ENCODE measurements at places on chromosomes 3 and 15. TPM values are rescaled to one million over a fixed set of nuclear protein-coding genes. Genes with fewer than 3 reads are reported as not detected.
A peak's percentile ranks its signal among the peaks of the same experiment; 100 is the strongest.

DNA sequence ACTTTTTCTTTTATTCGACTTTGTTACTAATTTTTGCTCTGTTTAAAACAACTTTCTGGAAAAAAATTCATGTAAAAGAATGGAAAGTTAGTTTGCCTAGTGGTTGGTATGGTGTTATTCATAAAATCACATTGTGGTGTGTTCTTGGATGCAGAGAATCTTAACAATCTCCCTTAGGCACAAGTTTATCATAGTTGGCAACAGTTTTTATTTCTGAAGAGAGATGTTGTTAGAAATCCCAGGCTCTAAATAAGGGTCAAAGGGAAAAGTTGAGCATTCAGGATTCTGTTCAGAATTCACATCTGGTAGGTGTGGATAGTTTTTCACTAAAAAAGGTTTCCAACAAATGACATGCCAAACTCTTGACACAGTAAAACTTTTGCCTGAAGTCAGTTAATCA, 6.4 kb downstream of the DUT start:
- no peak overlapping the region for H3K4me3 ChIP-seq
- H3K27ac ChIP-seq, result no peak overlapping the region
- ATAC-seq, result no peak
- peaks cover under 1% of the 10 kb centered on the region for H3K4me1 ChIP-seq
- peaks cover 94% of the 10 kb centered on the region for H3K36me3 ChIP-seq
- no peaks in the 10 kb centered on the region for H3K27me3 ChIP-seq

GRCh38 chr15:98712845-98713584, 64.7 kb downstream of the IGF1R start:
- peaks cover 19% of the 10 kb centered on the region for H3K36me3 ChIP-seq
- H3K27ac ChIP-seq, result no peak overlapping the region
- ATAC-seq, result no peak

GRCh38 chr3:194373899-194374298, 4.4 kb upstream of the LRRC15 start:
- H3K36me3 ChIP-seq, result no peaks in the 10 kb centered on the region
- ATAC-seq, result no peak
- no peak overlapping the region for H3K4me3 ChIP-seq
- no peak overlapping the region for H3K27ac ChIP-seq

DNA sequence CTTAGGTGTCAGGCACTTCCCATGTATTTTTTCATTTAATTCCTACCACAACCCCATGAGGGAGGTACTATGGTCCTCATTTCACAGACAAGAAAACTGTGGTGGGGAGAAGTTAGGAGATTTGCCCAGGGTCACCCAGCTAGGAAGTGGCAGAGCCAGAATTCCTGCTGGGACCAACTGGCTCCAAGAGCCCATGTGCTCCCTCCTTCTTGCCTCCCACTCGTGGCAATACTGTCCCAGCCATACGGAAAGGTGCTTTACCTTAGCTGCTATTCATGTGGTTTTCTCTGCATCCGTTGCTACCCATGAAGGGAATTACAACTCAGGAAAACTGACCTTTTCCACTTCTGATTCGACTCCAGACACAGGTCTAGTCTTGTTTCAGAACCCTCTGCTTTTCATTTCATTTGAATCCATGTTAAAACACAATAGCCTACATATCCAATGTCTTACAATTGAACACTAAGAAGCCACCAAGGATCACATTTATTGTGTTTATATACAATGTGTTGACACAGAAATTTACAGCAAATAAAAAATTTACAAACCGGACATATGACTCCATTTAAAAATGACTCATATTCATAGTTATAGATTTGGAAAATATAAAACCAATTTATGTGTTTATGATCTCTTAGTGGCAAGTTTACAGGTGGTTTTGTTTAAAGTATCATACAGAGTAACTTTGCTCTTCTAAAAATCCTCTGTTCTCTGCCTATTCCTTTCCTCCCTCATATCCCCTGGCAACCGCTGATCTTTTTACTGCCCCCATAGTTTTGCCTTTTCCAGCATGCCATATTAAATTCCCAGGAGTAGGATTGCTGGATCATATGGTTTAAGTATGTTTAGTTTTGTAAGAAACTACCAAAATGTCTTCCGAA, 58.8 kb downstream of the BTD start:
- no peaks in the 10 kb centered on the region for H3K36me3 ChIP-seq
- no peak for ATAC-seq
- H3K4me1 ChIP-seq, result no peaks in the 10 kb centered on the region
- H3K27ac ChIP-seq, result no peak overlapping the region

- ATAC-seq, result peak; percentile 74
- H3K36me3 ChIP-seq, result no peaks in the 10 kb centered on the region
- H3K4me3 ChIP-seq, result peak overlapping the region; percentile 5
Observed at GRCh38 chr3:71680603-71681002, 44.6 kb downstream of the EIF4E3 start.

GRCh38 chr15:57355259-57355658, 21.0 kb upstream of the CGNL1 start:
- no peak overlapping the region for H3K4me3 ChIP-seq
- peaks cover 6% of the 10 kb centered on the region for H3K27me3 ChIP-seq
- no peaks in the 10 kb centered on the region for H3K4me1 ChIP-seq
- no peak overlapping the region for H3K27ac ChIP-seq
- H3K36me3 ChIP-seq, result no peaks in the 10 kb centered on the region

DNA sequence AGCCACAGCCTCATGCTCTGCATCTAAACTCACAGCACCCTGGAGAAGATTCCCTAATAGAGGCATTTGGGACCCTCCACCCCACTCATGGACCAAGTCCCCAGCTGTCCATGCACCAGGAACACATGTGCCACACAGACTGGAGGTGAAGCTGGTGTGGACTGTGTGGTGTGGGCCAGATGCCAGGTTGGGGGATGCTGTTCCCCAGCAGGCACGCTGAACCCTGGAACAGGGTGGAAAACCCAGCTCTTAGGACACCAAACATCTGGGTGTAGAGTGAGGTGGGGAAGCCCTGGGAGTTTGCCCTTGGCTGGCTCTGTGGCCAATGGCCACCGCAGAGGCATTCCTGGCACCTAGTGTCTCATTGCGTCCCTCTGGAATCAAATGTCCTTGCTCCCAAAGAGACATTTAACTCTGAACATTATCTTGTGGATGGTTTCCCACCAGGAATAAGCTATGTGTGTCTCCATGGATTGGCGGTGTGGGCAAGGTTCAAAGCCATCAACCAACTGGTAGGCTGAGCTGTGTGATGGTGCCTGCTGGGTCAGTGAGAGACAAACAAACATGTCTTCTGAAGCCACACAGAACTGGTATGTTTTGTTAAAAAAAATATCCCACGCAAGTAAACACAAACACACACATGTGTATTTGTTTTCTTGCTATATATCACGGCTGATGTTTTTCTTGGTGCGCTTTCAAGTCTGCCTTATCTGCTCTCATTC, 65.0 kb downstream of the EXOG start:
- H3K36me3 ChIP-seq, result no peaks in the 10 kb centered on the region
- no peak for ATAC-seq
- H3K4me3 ChIP-seq, result no peak overlapping the region
- no peaks in the 10 kb centered on the region for H3K27me3 ChIP-seq

GRCh38 chr15:99076109-99076508, 28.8 kb upstream of the SYNM start:
- H3K27ac ChIP-seq, result no peak overlapping the region
- ATAC-seq, result no peak
- no peaks in the 10 kb centered on the region for H3K4me1 ChIP-seq

DNA sequence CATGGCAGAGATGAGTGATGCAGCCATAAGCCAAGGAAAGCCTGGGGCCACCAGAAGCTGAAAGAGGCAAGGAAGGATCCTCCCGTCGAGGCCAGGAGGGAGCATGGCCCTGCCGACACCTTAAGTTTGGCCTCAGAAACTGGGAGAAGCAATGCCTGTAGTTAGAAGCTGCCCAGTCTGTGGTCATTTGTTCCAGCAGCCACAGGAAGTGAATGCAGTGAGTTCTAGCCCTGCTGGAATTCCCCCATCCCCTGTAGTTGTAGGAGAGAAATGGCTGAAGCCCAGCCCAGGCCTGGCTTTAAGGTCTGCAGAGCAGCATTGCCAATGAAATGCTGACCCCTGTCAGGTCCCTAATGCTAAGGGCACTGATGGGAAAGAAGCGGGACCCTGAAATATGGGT, 12.2 kb upstream of the CHSY1 start:
- no peaks in the 10 kb centered on the region for H3K36me3 ChIP-seq
- H3K27ac ChIP-seq, result no peak overlapping the region
- no peaks in the 10 kb centered on the region for H3K27me3 ChIP-seq
- no peak for ATAC-seq
- H3K4me3 ChIP-seq, result no peak overlapping the region

DNA sequence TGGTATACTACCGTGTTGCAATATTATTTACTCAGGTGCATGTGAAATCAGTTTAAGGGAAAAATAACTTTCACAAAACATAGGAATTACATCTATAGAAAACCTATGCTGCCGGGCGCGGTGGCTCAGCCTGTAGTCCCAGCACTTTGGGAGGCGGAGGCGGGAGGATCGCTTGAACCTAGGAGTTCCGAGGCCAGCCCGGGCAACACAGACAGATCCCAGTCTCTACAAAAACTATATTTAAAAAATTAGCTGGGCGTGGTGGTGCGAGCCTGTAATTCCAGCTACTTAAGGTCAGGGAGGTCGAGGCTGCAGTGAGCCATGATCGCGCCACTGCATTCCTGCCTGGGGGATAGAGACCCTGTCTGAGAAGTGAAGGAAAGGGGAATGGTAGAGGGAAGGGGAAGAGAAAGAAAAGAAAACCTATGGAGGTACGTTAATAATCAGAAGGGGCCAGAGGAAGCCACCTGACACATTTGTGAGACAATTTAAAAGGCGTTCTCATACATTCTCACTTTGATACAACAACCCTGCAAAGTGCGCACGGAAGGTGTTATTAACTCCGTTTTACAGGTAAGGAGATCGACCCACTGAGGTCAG, 456 bp upstream of the TMEM62 start:
- H3K4me1 ChIP-seq, result no peaks in the 10 kb centered on the region
- peak overlapping the region; percentile 90 for H3K27ac ChIP-seq
- peaks cover 27% of the 10 kb centered on the region for H3K36me3 ChIP-seq
- no peaks in the 10 kb centered on the region for H3K27me3 ChIP-seq
- no peak for ATAC-seq

DNA sequence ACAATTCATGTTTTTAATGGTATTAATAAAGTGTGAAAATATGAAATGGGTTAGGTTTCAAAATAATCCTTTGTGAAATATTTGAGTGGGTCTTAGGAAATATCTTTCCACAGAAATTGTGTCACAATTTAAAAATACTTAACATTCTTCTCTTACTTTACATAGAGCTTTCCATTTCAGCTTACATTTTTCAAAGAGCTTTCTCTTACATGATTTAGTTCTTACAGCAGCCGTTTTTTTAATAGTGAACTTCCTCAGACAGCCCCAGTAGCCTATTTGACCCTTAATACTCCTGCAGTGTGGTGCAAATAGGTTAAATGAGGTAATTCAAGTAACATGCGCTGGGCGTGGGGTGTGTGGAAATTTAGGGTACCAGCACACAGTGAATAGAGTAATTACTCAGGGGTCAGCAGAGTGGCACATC, 21.8 kb downstream of the P2RY12 start:
- H3K27ac ChIP-seq, result no peak overlapping the region
- no peaks in the 10 kb centered on the region for H3K36me3 ChIP-seq
- H3K4me3 ChIP-seq, result no peak overlapping the region
- ATAC-seq, result no peak
- H3K4me1 ChIP-seq, result no peaks in the 10 kb centered on the region

GRCh38 chr15:84983294-84983693, 1.6 kb downstream of the PDE8A start:
- peak overlapping the region; percentile 97 for H3K4me3 ChIP-seq
- no peaks in the 10 kb centered on the region for H3K36me3 ChIP-seq
- peak overlapping the region; percentile 95 for H3K27ac ChIP-seq
- no peak for ATAC-seq
- H3K27me3 ChIP-seq, result no peaks in the 10 kb centered on the region
- peaks cover 69% of the 10 kb centered on the region for H3K4me1 ChIP-seq

- H3K27ac ChIP-seq, result no peak overlapping the region
- no peaks in the 10 kb centered on the region for H3K36me3 ChIP-seq
- H3K4me3 ChIP-seq, result no peak overlapping the region
- no peaks in the 10 kb centered on the region for H3K4me1 ChIP-seq
- H3K27me3 ChIP-seq, result no peaks in the 10 kb centered on the region
- no peak for ATAC-seq
Observed at GRCh38 chr3:35596335-35596995, 42.9 kb upstream of the ARPP21 start.

- no peaks in the 10 kb centered on the region for H3K36me3 ChIP-seq
- peak overlapping the region; percentile 84 for H3K27ac ChIP-seq
- peak overlapping the region; percentile 59 for H3K4me3 ChIP-seq
- peaks cover 14% of the 10 kb centered on the region for H3K27me3 ChIP-seq
- peaks cover 44% of the 10 kb centered on the region for H3K4me1 ChIP-seq
- peak; percentile 77 for ATAC-seq
Observed at GRCh38 chr3:11155341-11156025, 1.2 kb downstream of the HRH1 start.

GRCh38 chr3:13015286-13016082, 57.7 kb downstream of the IQSEC1 start:
- no peak overlapping the region for H3K4me3 ChIP-seq
- peak; percentile 22 for ATAC-seq
- H3K4me1 ChIP-seq, result peaks cover 7% of the 10 kb centered on the region

GRCh38 chr3:123679712-123680386, 95.0 kb upstream of the HACD2 start:
- H3K4me3 ChIP-seq, result no peak overlapping the region
- H3K27me3 ChIP-seq, result no peaks in the 10 kb centered on the region
- H3K27ac ChIP-seq, result peak overlapping the region; percentile 70
- ATAC-seq, result peak; percentile 19

DNA sequence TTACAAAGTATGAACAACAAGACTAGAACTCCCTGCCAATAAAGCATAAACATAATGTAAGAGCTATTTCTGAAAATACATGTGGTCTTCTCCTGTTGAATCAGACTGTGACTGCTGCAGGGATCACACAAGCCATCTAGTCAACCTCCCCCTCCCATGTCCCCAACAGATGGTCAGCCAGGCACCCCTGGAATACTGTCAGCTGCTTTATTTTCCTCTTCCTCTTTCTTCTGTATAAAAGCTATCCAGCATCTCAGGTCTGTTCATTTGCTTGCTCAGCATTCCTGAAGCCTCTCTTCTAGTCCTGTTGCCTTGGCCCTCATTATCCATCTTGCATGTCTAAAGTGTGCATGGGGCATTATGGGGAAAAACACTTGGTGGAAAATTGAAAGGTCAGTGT, 6.5 kb upstream of the MINDY4B start:
- no peaks in the 10 kb centered on the region for H3K36me3 ChIP-seq
- ATAC-seq, result no peak
- no peak overlapping the region for H3K27ac ChIP-seq
- H3K27me3 ChIP-seq, result no peaks in the 10 kb centered on the region
- H3K4me3 ChIP-seq, result no peak overlapping the region

Gene PDZRN3
- 287 TPM for total RNA-seq

Gene SNTN
- total RNA-seq, result not detected

Gene NR2C2
- total RNA-seq, result 56.2 TPM

Gene THAP10
- total RNA-seq, result 4.6 TPM

Gene CCR4
- not detected for total RNA-seq

Gene ATXN7
- 17.6 TPM for total RNA-seq

Gene GPR149
- not detected for total RNA-seq

Gene POPDC2
- 83.8 TPM for total RNA-seq
